ENCODE measurements at places on chromosomes 2 and 18. TPM values are rescaled to one million over a fixed set of nuclear protein-coding genes. Genes with fewer than 3 reads are reported as not detected.

The UGT1A9 gene
- not detected for total RNA-seq

The TMEM37 gene
- total RNA-seq, result 0.29 TPM

The ELOA2 gene
- not detected for total RNA-seq

The SIGLEC15 gene
- total RNA-seq, result 1.1 TPM

The ANKRD30B gene
- total RNA-seq, result 0.88 TPM

The MROH2A gene
- total RNA-seq, result not detected

The STARD7 gene
- 253 TPM for total RNA-seq

The ASB18 gene
- total RNA-seq, result not detected

The CNDP1 gene
- 0.22 TPM for total RNA-seq

The DRC1 gene
- not detected for total RNA-seq

The RFX8 gene
- 3.1 TPM for total RNA-seq

The POTEC gene
- not detected for total RNA-seq

The DSG1 gene
- not detected for total RNA-seq

The STARD6 gene
- total RNA-seq, result not detected

The NOL4 gene
- not detected for total RNA-seq

The CIDEA gene
- 0.14 TPM for total RNA-seq

The C2orf78 gene
- not detected for total RNA-seq

The DLGAP1 gene
- 3.1 TPM for total RNA-seq

The ALK gene
- total RNA-seq, result not detected

The CD302 gene
- total RNA-seq, result 4.2 TPM

The RIT2 gene
- total RNA-seq, result not detected

The FBXO41 gene
- 1.4 TPM for total RNA-seq

The ANKRD29 gene
- total RNA-seq, result 0.22 TPM

The BABAM2 gene
- 26.3 TPM for total RNA-seq

The CCL20 gene
- 1.1 TPM for total RNA-seq

The IL1B gene
- 183 TPM for total RNA-seq

The MYCN gene
- 2.1 TPM for total RNA-seq

The ANKRD36B gene
- total RNA-seq, result 32.9 TPM

The KCNE4 gene
- total RNA-seq, result 3.1 TPM

The CD226 gene
- 1.1 TPM for total RNA-seq

The ABCG8 gene
- not detected for total RNA-seq

The REG1B gene
- total RNA-seq, result not detected

The PCARE gene
- total RNA-seq, result not detected

The RAB6C gene
- not detected for total RNA-seq

The LRP1B gene
- total RNA-seq, result 0.29 TPM

The TTL gene
- total RNA-seq, result 103 TPM

Measured in placental pericyte (primary cell).